Smooth muscle cell of the brain vasculature (primary cell): ENCODE measurements at places on chromosomes 16 and 17.

DNA sequence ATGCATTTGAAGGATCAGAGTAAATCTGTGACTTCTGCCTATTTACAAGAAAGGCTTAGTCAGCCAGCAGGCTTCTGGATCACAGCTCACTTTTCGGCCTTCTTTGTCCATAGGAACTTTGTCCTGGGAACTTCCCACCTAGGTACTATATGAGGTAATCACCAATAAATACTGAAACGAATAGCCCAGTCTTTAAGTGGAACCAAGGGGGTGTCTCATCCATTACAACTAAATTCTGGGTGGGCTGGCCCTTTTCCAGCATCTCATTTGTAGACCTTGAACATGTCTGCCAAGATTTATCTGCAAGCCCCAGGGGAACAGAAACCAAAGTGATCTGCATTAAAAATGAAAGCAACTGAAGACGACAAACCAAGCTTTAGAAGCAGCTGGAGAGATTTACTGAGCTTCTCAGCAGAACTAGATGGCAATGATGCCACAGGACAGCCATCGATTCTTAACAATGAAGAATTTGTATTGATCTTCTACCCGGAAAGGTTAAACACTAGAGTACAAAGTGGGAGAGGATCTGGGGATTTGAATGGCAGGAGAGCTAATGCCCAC is 55.5 kb downstream of the SNX11 start:
- no peak for DNase-seq

DNA sequence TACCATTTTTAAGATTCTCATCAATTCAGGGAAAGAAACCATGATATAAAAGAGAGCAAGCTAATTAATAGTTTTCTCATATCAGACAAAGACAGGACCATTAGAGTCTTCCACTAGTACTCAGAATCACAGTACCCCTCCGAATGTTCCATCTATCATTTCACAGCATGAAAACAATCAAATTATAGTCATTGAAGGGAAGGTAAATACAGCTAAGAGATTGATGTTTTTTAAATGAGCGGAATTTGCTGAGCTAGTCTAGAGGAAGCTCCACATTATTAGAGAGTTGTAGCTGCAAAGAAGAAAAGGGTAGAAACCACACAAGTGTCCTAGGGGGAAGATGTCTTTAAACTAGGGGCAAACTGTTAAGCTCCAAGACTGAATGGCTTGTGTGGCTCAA is 808.9 kb downstream of the CDH11 start:
- no peak for DNase-seq

DNA sequence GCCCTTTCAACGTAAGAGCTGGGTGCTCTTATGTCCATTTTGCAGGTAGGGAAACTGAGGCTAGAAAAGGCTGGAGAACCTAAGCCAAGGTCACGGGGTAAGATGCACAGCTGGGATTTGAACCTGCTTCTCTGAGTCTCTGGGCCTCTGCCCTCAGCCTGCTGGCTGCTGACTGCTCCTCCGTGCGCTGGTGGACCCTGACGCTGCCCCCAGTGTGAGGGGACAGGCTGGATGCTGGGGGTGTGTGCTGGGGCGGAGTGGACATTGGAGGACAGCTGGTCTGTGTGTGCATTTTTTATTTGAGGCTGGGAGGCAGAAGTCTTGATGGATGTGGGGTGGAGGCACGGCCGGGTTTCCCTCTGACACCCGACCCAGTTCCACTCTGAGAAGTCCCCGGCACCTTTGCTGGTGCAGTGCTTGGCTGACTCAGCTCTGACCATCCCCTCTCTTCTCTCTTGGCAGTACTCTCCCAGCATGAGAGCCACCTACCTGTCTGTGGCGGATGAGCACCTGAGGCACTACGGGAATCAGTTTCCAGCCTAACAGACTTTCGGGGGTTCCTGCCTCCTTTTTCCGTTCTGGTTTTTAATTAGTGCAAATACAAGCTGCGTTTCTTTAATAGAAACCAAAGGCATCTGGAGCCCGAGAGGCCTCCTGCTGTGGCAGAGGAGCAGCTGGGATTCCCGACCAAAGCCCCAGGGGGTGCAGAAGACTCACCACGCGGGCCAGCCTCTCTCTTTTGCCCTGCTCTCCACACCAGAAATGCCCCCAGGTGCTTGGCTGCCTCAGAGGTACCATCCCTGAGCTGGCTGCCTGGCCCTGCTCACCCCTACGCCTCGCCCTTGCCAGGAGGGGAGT is 14.1 kb upstream of the DNAI2 start:
- no peak for DNase-seq

GRCh38 chr16:30621765-30622164 is 11.6 kb upstream of the ZNF689 start:
- DNase-seq, result no peak

DNA sequence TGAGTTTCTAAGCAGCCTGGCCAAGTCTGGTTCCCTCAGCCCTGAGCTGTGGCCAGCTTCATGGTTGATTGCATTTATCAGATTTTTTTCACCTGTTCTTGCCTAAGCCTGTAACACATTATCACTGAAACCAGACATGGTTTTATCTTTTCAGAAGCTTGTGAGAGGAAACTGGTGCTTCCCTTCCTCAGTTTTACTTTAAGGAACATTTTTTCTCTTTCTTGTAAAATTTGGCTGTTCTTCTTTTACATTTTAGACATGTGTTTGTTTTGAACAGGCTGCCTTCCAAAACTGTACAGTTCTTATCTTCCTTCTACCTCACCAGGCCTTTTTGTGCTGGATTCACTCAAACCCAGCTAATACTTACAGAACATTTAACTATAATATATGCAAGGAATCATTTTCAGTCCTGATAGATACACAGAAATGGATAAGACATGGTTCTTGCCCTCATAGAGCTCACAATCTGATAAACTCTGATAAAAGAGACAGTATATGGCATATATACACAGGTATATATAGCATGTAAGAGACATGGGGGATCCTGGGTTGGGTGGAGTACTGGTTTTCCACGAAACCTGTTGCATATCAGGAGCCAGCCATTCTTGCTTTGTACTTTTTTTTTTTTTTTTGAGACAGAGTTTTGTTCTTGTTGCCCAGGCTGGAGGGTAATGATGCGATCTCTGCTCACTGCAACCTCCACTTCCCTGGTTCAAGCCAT is 44.5 kb downstream of the ZNRF1 start:
- no peak for DNase-seq

DNA sequence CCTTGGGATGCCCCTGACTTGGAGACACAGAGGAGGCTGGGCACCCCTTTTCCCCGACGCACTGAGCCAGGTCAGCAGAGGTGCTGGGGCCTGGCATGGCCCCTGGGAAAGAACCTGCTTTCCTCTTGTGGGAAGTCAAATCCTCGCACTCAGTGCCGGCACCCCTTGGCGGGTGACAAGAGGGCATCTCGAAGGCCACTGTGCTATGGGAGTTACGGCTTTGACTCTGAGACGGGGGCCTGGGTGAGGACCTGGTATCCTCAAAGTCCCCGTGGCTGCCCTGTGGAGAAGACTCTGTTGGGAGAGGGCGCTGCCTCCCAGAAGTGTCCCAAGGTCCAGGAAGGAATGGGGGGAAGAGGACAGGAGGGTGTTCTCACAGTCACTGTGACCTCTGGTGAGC is 117.0 kb downstream of the METRNL start:
- DNase-seq, result no peak

- no peak for DNase-seq
These were observed 7.0 kb downstream of the VAC14 start for GRCh38 chr16:70793851-70794502.

DNA sequence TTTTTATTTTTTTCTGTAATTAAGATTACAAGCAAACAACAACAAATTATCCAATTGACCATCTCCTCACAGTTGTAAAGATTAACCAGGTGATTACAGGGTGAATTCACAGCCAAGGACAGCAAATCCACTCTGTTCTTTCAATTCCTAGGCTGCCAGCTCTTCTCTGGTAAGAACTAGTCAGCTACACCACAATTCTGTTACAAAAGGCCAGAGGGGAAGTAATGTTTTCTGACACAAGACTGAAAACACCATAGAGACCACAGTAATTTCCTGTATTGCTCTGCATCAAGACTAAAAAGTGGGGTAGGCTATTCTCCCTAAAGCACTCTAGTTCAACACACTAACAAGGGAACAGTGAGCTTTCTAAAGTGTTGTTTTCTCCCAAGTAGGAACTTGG is 10.6 kb downstream of the CA10 start:
- DNase-seq, result no peak

DNA sequence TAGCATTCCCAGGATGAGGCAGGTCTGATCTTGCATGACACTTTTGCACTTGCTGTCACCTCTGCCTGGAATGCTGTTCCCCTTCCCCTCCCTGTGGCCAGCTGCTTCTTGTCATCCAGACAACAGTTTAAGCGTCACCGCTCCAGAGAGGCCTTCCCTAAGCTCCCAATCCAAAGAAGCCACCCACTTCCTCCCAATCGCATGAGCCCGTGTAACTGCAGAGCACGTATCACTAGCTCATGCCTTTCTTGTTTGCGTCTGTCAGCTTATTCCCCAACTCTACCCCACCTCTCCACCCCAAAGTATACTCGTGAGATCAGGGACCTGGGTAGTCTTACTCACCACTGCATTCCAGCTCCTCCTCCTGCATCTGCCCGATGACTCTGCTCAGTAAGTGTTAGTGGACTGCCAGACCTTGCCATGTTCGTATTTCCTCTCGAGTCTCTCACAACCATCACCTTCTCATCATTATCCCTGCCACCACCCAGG is 92.8 kb downstream of the GAS7 start:
- DNase-seq, result no peak

GRCh38 chr16:10926867-10927266 is 15.4 kb downstream of the DEXI start:
- no peak for DNase-seq
